ENCODE measurements at places on chromosomes 5 and 9. TPM values are rescaled to one million over a fixed set of nuclear protein-coding genes. Genes with fewer than 3 reads are reported as not detected.

Gene CD274
- 8.9 TPM for total RNA-seq

Gene CCL27
- not detected for total RNA-seq

Gene TRIM36
- total RNA-seq, result 0.66 TPM

Gene NTRK2
- total RNA-seq, result 1.4 TPM

Gene PCDHGA6
- 13.6 TPM for total RNA-seq

Gene KIF12
- not detected for total RNA-seq

Gene GPX8
- total RNA-seq, result 20.8 TPM

Gene IFNA21
- not detected for total RNA-seq

Gene SLC1A1
- total RNA-seq, result 7.5 TPM

Gene FOXD4L6
- not detected for total RNA-seq

Gene SLC34A3
- total RNA-seq, result not detected

Gene MUSK
- 5.8 TPM for total RNA-seq

Gene TAF1L
- not detected for total RNA-seq

Gene CDX1
- 0.71 TPM for total RNA-seq

DNA sequence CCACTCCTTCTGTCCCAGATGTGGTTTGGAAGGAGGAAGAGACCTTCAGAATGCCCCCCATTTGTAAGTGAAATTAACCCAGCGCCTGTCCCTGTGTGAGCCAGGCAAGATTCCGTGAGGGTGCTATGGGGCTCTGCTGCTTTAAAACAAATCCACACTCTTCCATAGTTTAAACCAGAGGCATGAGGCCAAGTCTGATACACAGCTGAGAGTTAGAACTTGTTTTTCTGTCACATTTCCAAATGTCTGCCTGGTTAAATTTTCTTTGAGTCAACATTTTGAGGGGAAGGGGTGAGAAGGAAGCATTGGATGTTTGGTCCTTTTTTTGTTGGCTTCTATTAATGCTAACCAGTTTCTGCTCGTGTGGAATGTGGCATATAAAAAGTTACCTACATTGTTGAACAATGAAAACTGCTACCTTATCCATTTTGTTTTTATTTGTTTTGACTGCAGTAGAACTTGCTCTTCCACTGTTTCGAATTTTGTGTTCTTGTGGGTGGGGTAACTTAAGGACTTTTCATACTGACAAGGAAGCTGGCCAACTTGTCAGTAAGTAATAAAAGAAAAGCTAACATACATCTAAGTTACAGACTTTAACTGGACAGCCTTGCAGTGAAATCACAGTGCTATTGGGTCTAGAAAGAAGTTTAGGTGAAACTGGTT is 12.9 kb downstream of the RGMB start:
- no peak for DNase-seq

- DNase-seq, result no peak
These were observed 70.5 kb downstream of the JAKMIP2 start for GRCh38 chr5:147712019-147712418.

DNA sequence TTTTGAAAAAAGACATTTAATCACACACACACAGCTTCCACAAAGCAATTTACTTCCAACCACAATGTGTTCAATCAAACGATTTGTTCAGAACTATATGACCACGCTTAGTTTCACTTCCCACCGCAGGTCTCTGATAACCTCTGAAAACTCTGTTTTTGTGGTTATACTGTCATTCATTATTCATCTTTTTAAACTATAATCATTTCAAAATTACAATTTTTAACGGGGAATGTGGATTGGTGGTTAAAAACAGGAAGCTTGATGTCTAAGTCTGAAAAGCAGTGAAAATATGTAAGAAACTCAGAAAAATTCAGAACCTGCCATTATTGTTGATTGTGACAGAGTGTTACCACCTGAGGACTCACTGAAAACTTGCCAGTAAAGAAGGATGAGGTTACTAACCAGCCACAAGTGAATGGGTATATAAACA is 12.7 kb upstream of the TMEM174 start:
- no peak for DNase-seq

GRCh38 chr5:175415303-175415702 is 28.7 kb downstream of the DRD1 start:
- DNase-seq, result no peak

GRCh38 chr9:112361601-112362000 is 18.3 kb upstream of the HSDL2 start:
- DNase-seq, result no peak

DNA sequence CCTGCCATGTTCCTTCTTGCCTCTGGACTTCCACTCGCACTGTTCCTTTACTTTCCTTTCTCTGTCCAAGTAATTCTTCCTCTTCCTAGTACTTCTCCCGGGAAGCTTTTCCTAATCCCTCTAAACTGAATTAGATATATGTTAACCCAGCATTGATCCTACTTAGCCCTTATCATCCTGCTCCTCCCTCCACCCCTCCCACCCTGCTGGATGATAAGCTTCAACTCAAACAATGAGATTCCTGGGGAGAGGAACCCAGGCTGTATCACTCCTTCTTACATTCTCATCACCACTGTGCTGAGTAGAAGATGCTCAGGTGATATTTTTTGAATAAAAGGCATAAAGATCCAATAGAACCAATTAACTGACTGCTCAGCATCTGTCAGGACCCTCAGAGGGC is 45.7 kb downstream of the CDK5RAP2 start:
- DNase-seq, result no peak

DNA sequence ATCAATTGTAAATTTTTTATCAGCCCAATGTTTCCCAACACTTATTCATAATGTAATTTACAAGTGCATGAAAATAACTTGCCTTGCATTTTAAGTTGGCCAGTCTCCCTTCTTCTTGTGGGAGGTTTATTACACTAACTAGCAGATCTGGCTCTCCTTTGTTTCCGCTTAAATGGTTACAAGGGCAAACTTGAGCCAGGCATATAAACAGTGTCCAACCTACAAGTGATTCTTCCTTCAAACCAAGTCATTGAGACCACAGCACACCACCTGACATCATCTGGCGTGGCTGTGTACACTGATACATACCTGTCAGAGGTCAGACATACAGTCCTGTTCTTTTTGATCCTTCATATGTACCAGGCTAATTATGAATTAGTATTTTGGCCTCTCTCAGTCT is 80.1 kb downstream of the ALDH1A1 start:
- DNase-seq, result no peak

- DNase-seq, result no peak
These were observed 44.4 kb upstream of the CPLX2 start for GRCh38 chr5:175826980-175827379.

- no peak for DNase-seq
These were observed 10.5 kb upstream of the ADGRV1 start for GRCh38 chr5:90548069-90548593.

- no peak for DNase-seq
These were observed 35.3 kb upstream of the JMY start for GRCh38 chr5:79200573-79201183.

- no peak for DNase-seq
These were observed 3.0 kb downstream of the N4BP3 start for GRCh38 chr5:178116143-178116885.

DNA sequence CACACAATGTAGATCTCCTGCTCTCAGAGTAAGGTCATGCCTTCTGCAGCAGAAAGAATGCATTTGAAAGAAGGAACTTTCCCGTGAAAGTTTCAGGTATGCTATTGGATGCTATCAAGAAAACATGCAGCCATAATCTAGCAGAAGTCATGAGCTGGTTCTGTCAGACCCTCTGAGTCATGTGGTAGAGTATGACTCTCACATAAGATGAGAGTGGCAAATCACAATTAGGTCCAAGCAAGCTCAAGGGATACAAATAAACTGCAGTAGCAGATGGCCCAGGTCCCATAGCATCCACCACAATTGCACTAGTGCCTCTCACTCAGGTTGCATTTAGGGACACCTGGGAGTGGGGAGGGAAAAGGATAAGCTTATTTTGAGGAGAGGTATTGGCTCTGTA is 292.8 kb downstream of the ASTN2 start:
- DNase-seq, result no peak

GRCh38 chr9:13900449-13900848 is 413.5 kb downstream of the NFIB start:
- no peak for DNase-seq

DNA sequence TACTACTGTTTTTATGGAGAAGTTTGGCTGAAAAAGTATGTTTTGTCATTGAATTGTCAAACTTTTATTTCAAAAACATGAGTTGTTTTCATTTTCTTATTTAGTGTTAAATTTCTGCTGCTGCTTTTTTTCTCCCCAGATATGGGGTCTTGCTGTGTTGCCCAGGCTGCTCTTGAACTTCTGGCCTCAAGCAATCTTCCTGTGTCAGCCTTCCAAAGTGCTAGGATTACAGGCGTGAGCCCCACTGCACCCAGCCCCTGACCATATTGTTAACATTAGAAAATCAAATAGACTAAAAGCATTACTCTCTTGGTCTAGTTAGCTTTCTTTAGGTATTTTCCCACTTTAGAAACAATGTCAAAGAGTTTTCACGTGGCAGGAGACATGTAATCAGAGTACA is 215.3 kb downstream of the KDM4C start:
- no peak for DNase-seq

- DNase-seq, result peak; percentile 42
These were observed 30.0 kb downstream of the NEURL1B start for GRCh38 chr5:172671091-172671490.

DNA sequence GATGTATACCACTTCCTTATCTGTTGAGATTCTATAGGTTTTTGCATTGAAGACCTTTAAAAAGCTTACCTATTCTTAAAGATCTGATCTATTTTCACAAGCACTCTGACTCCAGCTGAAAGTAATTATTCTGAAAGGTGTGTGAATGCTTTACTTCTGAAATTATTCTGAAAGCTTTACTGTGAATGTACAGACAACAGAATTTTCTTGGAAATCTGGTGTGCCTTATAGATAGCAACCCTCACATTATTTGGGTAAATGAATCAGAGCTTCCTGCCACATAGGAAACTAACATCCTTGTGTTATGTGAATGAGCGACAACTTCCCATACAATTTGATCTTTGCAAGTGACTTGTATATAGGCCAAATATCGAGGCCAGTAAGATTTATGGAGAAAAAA is 6.5 kb downstream of the CDO1 start:
- DNase-seq, result no peak

DNA sequence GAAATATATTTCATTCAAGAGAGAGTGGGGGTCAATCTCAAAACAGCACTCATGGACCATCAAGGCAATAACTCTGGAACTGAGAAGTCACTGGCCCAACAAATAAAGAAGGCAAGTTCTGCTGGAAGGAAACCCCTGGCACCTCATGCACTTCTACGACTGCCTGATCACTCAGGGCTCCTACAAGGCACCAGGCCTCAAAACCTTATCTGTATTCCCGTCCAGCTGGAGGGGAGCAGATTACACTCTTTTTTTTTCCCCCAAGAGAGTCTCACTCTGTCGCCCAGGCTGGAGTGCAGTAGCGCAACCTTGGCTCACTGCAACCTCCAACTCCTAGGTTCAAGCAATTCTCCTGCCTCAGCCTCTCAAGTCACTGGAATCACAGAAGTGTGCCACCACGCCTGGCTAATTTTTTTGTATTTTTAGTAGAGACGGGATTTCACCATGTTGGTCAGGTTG is 49.9 kb downstream of the P4HA2 start:
- no peak for DNase-seq

DNA sequence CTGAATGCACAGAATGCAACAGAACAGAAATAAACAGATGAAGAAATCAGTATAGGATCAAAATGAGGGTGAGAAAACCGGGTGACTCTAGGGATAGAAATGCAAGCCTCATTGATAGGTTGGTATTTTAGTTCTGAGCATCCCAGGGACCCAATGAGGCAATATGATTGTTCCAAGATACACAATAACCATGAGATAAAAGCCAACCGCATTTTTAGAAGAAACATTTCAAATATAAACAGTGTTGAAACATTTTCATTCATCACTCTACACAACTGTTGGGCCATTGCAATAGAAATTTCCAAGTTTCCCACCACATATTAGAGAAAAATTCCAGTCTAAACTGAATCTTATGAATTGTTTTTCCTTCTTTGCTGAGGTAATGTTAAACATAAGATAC is 452.3 kb upstream of the PTGER4 start:
- no peak for DNase-seq

- DNase-seq, result no peak
These were observed 113.0 kb downstream of the AUH start for GRCh38 chr9:91248707-91249106.

DNA sequence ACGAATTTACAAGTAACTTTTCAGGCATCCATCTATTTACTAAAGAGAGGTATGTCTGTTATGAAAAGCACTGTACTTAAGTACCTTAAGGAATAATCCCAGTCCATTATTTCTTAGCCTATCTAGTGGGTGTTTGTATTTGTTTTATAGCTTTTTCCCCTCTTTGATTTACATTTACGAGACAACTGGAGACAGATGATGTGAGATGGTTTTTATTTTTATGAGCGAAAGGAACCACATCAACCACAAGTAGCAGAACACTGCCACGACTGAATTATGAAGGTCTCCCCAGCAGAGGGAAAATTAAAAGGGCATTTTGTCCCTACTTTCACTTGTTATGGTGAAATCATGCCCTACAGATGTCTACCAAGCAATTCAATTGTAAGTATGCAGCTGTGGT is 357.8 kb downstream of the NFIB start:
- no peak for DNase-seq

- no peak for DNase-seq
These were observed 2.2 kb upstream of the ELL2 start for GRCh38 chr5:95963650-95964410.

GRCh38 chr5:137615171-137615775 is 116.1 kb upstream of the SPOCK1 start:
- no peak for DNase-seq

DNA sequence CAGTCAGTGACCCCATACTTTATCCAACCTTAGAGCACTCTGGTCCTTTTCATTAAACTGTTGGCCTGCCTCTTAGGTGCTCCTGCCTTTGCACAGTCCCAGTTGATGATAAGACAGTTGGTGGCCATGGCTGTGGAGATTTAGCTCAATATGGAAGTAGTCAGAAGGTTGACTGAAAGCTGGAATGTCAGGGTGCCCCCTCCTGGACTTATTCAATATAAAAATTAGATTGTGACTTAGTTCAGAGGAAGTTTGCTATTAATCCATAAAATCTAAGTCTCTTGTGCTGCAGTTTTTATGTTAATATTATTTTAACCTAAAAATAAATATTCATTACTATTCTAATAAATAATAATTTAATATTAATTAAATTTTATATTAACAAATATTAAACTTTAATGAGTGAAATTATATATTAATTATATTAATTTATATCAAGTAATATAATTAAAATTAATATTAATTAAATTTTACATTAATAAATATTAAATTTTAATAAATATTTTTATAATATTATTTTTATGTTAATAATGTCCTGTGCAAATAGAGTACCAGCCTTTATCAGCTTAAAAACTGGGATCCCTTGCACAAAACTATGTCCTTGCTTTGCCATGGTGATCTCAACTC is 77.7 kb upstream of the ADAMTSL1 start:
- DNase-seq, result no peak

- no peak for DNase-seq
These were observed 4.4 kb upstream of the SMIM3 start for GRCh38 chr5:150774145-150774544.

DNA sequence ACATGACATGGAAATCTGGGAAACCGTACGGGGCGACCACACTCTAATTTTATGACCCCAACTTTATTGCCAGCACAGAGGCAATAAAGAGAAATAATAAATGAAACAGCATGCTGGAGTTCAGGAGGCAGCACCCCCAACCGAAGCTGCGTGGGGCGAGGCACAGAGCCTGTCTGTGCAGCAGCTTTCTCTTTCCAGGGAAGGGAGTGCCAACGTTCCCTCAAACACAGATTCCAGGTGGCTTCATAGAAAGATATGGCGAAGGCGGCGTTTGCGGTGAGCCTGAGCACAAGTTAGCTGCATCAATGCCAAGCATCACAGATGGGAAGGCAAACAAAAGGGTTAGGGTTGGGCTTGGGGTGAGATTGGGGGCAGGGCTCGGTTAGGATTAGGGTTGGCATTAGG is 114.8 kb downstream of the HSD17B3 start:
- DNase-seq, result no peak

GRCh38 chr9:122350577-122351355 is 20.1 kb upstream of the PTGS1 start:
- DNase-seq, result peak; percentile 90
